Activated T-cell treated with anti-CD3 and anti-CD28 coated beads, Interleukin-2, amount 50 U/mL, for 4 hours (primary cell): ENCODE measurements at places on chromosomes 2 and 18. TPM values are rescaled to one million over a fixed set of nuclear protein-coding genes. Genes with fewer than 3 reads are reported as not detected.

SLC9A2 gene
- 0.03 TPM for total RNA-seq

CAVIN2 gene
- total RNA-seq: 0.33 TPM

PID1 gene
- total RNA-seq: 0.10 TPM

TRIM54 gene
- total RNA-seq: 0.22 TPM

RPE gene
- total RNA-seq: 35.0 TPM
